Pancreas (tissue), 10 donors: ENCODE measurements at places on chromosomes 6 and 20. TPM values are rescaled to one million over a fixed set of nuclear protein-coding genes. Genes with fewer than 3 reads are reported as not detected.

Gene OR2J2
- not detected for total RNA-seq

DNA sequence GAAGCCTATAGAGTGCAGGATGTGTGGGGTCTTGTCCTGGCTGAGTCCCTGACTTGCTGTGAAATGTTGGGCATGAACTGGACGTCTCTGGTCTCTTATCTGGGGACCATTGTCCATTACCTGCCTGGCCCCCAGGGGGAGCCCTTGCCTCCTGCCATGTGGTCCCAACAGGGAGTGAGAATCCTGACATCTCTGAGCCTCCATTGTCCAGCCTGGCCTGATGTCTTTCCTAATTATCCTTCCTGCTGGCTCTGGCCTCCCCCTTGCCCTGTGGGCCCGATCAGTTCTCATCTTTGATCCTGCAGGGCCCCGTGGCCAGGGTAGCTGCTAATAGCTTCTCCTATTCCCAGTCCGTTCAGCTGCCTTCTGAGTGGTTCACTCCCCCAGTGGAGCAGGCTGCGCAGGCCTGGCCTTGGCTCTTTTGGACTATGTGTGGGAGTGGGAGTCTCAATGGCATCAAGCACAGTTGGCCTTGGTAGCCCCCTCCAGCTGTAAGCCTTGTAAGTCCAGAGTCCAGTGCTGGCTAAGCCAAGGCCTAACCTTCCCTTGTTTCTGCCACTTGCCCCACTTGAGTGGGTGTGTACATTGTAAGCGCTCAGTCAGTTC lies 77.9 kb upstream of the RALY start:
- H3K36me3 ChIP-seq: no peaks in the 10 kb centered on the region
- H3K4me3 ChIP-seq: no peak overlapping the region

Gene OLIG3
- not detected for total RNA-seq

GRCh38 chr6:105890521-105891244 lies 195.5 kb upstream of the PRDM1 start:
- no peaks in the 10 kb centered on the region for H3K36me3 ChIP-seq
- no peak for DNase-seq
- no peaks in the 10 kb centered on the region for H3K27me3 ChIP-seq
- peaks cover 19% of the 10 kb centered on the region for H3K4me1 ChIP-seq
- H3K4me3 ChIP-seq: no peak overlapping the region

- no peak overlapping the region for H3K4me3 ChIP-seq
- H3K36me3 ChIP-seq: no peaks in the 10 kb centered on the region
- H3K27ac ChIP-seq: no peak overlapping the region
- DNase-seq: no peak
- H3K27me3 ChIP-seq: no peaks in the 10 kb centered on the region
Observed at GRCh38 chr6:41652866-41653652, 14.8 kb downstream of the MDFI start.
